ENCODE measurements at places on chromosomes 1 and 21.
A peak's percentile ranks its signal among the peaks of the same experiment; 100 is the strongest.

DNA sequence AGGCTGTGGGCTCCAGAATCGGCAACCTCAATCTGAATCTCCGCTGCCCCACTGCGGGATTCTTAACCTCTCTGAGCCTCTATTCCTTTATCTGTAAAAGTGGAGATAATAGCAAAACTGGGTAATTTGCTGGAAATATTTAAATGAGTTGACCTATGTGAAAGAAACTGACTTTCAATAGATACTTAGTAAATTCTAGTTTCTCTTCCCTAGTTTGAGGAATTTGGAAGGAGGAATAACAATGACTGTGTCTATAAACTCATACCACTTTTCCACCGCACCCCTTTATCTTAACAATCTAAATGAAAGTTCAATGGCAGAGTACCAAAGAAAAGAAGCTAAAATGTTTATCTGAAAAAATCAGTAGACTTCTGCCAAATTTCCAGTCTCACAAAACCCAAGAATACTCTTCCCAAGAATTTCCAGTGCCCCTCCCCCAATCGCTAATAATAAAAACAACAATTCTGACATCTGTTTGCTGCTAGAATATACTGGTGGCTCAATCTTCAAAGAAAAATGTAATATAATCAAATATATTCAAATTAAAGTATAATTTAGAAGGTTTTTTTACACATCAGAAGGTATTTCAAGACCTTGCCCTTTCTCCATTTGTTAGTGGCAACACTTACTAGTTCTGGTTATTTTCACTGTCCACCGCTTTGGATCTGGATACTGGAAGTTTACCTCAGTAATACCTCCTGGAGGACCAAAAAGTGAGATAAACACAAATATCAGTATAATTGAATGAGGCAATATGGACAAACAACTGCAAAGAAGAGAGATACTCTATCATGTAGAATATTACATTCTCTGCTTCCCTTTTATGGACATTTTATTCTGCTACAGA, 171.2 kb downstream of the LTN1 start:
- DNase-seq = no peak

DNA sequence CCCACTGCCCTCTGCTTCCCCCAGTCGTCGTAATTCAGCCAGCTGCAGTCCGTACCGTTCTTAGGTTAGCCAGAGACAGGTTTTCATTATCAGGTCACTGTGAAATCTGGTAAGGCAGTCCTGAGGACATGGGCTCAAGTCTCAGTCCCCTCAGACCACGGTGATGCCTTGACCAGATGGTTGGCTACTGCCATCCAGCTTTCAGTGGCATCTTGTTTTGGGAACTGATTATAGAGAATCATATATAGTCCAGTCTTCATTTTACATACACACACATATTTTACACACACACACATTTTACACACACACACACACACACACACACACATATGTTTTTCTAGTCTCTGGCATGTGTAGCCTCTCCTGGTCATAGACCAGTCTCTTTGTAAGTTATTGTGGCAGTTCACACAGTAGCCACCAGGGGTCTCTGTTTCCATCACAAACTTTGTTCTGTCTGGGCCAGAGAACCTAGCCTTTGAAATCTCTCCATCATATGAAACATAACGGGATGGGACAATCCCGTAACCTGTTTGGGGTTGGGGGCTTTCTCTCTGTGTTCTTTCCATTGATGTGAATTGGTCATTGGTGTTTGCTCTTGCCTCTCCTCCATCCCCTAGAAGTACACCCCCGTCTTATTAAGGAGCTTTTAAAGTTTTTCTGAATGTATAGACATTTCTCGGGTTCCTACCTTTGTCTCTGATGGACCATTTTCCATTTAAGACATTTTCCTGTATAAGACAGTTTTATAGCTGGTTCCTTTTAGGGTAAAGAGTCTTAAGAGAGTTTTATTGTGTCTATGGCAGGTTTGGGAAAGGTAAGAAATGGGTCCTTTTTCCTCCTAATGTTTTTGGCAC, 8.4 kb upstream of the IKBKE start:
- DNase-seq = no peak

- no peak for DNase-seq
Observed at GRCh38 chr21:26043891-26044290, 126.7 kb downstream of the APP start.

DNA sequence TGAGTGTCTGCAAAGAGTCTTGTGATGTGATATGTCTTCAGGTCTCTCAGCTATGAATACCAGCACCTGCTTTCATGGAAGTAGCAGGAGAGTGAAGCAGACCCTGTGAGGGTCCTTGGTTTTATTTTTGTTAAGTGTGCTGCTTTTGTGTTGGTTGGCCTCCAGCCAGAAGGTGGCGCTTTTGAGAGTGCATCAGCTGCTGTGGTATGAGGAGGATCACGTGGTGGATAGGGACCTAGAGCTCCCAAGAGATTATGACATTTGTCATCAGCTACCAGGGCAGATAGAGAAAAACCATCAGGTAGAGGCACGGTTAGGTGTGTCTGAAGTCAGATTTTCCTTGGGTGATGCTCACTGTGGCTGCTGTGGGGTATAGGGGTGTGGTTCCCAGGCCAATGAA, 1232.1 kb downstream of the MRPL39 start:
- DNase-seq = no peak

- no peak for DNase-seq
Observed at GRCh38 chr1:245715291-245715701, 560.5 kb downstream of the KIF26B start.

DNA sequence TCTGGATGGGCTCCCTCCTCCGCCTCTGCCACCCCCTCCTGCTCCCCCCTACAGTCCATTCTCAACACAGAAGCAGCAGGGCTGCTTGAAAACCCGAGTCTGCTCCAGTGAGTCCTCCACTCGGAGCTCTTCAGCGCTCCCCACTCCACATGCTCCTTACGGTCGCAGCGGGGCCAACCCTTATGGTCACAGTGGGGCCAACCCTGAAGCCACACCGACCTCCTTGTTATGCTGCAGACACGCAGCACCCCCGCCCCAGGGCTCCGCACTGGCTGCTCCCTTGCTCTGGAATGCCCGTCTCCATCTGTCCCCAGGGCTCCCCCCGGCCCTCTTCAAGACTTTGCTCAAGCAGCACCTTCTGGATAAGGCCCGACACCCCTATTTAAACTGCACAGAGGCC, 22.6 kb downstream of the GPR157 start:
- DNase-seq = no peak

DNA sequence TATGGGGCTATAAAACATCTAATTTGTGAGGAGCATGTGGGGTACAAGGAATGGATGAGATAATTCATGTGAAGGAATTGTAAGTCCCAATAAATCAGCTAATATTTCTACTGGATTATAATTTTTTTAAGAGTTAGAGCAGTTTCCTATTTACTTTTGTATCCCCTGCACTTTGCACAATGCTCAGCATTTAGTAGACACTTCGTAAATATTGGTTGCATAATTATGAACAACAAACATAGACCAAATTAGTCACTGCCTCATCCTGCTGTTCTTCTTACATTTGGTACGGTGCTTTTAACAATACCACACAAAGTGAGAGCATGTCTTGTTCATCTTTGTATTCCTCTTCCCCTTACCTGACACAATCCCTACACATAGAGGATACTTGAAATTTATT, 27.1 kb upstream of the RRP15 start:
- no peak for DNase-seq

- DNase-seq = no peak
Observed at GRCh38 chr1:166927701-166928100, 47.6 kb downstream of the ILDR2 start.

GRCh38 chr1:168583571-168583970, 7.2 kb downstream of the XCL1 start:
- DNase-seq = no peak

DNA sequence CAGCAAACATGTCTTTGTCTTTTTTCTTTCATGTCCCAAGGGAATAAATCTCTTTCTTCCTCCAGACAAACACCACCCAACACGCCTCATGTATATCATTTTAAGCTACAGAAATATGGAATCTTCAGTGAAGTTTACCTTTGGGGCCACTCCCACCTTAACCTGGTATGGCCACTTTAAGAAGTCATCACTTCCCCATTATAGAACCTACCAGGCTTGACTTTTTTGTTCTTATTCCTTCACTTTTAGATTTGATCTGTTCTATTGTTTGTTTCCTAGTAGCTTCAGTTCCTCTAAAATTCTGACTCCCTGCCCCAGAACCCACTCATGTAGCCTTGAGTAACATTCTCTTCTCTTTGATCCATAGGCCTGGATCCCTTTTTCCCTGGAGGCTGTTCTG, 226.3 kb downstream of the HLX start:
- DNase-seq = no peak

DNA sequence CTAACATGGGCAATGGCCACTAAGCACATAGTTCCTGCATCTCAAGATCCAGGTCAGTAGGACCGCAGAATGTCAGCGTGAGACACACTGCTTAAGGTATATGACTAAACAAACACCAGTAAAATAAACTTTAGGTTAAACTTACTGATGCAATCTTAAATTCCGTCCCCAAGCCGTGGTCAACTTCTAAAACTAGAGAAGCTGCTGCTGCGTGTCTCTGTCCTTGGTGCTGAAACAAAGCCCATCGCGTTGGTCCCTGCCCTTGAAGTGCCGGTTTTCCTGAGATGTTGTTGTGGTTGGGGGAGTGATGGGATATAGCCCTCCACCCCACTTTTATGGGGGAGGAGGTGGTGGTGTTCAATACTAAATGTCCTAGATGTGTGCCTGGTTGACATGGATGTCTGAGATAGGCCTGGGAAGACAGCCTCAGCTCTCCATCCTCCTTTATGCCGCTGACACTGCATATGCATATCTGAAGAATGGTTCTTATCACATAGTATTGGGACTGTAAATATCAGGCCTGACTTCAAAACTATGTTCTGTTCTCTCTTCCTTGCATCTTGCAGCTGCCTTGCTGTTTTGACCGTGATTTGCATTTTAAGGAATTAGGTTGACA, 72.0 kb upstream of the KCNA3 start:
- DNase-seq = peak; percentile 7

GRCh38 chr1:178612261-178612660, 99.4 kb downstream of the TEX35 start:
- no peak for DNase-seq

GRCh38 chr1:16221499-16221898, 9.0 kb upstream of the ARHGEF19 start:
- DNase-seq = no peak

- no peak for DNase-seq
Observed at GRCh38 chr1:38775175-38775845, 84.3 kb downstream of the RRAGC start.

GRCh38 chr1:36971852-36972618, 62.3 kb downstream of the GRIK3 start:
- no peak for DNase-seq

- no peak for DNase-seq
Observed at GRCh38 chr1:59577774-59578173, 237.0 kb upstream of the HOOK1 start.

DNA sequence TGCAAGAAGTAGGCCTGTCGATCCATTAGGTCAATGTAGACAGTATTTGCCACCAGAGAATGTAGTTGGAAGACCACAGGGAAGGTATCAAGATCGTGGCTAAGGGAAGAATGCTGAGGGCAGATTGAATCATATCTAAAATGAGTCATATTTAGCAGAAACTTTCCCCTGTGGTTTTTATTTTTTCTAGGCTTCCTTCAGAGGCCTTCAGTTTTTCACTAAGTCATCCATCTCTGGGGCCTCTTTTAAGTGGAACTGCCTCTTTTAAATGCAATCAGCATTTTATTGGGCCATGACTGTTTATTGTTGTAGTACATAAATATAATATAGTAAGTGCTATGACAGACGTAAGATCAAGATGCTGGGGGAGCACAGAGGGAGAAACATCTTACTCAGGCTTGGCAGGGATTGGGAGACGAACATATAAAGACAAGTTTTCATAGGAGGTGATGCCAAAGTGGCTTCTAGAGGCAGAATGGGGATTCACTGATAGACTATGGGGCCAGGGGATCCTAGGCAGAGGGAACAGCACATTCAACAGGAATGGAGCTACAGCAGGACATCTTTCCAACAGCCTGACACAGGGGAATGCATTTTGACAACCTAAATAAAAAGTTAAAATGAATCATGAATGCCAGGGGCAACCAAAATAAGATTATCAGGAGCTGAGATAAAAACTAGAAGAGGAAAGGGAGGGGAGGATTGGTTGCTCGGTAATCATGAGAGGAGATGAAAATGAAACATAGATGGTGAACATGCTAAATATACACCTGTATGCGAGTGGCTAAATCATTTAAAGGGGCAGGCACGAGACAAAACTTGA, 20.1 kb downstream of the UBE2U start:
- no peak for DNase-seq

DNA sequence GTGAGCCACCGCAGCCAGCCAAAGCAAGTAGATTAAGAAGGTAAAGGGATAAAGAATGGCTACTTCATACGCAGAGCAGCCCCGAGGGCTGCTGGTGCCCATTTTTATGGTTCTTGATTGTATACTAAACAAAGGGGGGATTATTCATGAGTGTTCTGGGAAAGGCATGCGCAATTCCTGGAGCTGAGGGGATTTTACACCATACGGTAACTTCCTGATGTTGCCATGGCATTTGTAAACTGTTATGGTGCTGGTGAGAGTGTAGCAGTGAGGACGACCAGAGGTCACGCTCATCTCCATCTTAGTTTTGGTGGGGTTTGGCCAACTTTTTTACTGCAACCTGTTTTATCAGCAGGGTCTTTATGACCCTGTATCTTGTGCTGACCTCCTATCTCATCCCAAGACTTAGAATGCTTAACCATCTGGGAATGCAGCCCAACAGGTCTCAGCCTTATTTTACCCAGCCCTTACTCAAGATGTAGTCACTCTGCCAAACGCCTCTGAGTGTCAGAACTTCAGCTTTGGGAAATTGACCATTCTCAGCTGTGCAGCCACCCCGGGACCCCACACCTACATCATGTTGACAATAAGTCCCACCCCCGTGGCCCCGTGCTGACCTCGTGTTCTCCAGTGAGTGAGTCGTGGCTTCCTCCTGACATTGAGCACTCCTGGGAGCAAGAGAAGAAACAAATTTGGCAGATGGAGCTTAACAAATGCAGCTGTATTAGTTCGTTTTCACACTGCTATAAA, 149.4 kb upstream of the COL6A1 start:
- no peak for DNase-seq

DNA sequence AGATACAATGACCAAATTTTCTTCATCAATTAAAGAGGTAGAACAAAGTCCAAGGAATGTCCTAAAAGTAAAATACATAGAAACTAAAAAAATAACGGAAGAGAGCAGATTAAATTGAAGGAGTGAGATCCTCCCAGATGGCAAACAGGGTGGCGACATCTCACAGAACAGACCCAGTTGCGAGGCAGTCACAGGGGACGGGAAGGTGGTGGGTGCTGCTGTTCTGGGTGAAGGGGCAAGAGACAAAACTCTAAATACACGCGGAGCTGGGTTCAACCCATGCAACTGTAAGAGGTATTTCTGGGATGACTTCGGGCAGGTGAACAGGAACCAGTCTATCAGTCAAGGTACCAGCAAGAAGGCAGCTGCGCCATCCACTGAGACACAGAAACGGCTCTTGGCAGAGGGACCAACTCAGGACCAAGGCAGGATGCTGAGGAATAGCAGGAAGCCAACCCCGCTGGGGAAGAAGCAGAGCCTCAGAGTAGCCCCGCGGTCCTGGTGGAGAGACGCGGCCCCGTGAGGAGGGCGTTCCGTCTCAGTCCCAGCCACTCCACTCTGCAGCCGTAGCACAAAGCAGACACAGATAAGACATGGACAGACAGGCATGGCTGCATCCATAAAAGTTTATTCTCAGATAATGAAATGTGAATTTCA, 32.2 kb downstream of the WDR4 start:
- DNase-seq = no peak
